BJ (cell line): ENCODE measurements at places on chromosomes 6 and 20. TPM values are rescaled to one million over a fixed set of nuclear protein-coding genes. Genes with fewer than 3 reads are reported as not detected.

The PEX3 gene
- 19.7 and 31.1 TPM in 2 replicates for polyA plus RNA-seq

The C2 gene
- polyA plus RNA-seq, result 0.74 and 1.2 TPM in 2 replicates

- peak; percentile 21 for DNase-seq
Measured at GRCh38 chr6:149079911-149080491, 237.5 kb upstream of the TAB2 start.

- no peak for DNase-seq
Measured at GRCh38 chr20:41135187-41135887, 2.0 kb upstream of the PLCG1 start.

The EYA4 gene
- 0.32 and 0.39 TPM in 2 replicates for polyA plus RNA-seq

- DNase-seq, result no peak
Measured at GRCh38 chr20:3658716-3659491, 4.3 kb downstream of the GFRA4 start.

- no peak for DNase-seq
Measured at GRCh38 chr20:31930779-31931178, 21.1 kb downstream of the PDRG1 start.

GRCh38 chr20:39983655-39984054 is 705.4 kb downstream of the MAFB start:
- no peak for DNase-seq

DNA sequence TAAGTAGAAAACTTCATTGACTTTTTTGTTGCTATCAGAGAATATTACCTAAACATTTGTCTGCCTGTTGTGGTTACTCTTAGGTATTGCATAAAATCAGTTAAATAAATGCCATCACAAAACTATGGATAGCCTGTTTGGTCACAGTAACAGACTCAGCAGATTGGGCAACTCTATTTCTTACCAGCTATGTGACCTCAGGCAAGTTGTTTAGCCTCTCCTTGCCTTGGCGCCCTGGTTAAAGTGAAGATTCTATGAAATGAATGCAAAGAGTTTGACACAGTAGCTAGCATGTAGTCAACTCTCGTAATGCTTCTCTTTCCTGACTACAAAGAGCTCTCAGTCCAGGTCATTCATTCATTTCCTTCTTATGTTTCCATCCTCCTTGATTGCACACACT is 82.5 kb upstream of the ID4 start:
- no peak for DNase-seq

DNA sequence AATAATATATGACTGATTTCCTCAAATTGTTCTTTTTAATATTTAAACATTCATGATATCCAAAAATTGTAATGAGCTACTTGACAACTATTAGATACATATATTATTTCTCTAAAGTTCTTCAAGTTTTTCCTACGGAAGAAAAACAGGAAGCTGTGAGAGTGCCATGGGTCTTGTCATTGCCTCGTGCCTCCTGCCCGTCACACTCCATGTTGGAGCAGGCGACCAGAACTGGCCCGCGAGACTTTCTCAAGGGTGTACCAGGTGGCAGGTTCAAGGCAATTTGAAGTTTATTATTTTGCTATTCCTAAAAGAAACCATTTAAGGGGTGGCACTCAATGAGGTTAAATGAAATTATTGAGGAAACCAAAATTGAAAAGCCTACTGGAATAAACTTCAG is 337.2 kb downstream of the HACE1 start:
- no peak for DNase-seq

DNA sequence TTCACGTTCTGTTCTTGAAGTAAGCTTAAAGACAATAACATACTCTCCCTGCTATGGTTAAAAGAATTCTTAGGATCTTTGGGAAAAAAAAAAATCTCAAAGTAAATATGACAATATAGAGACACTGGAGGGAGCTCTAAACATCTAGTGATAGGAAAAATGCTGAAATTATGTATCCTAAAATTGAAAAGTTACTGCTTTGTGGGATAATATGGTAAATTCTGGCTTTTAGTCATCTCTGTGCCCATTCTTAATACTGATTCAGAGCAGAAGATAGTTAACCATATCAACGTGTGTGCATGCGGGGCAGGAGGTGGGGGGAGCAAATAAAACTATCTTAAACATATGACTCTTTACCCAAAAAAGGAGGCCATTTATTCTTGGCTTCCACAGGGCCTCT is 165.4 kb downstream of the GMPR start:
- no peak for DNase-seq

The CDH4 gene
- polyA plus RNA-seq, result 0.81 and 1.5 TPM in 2 replicates

The CLVS2 gene
- polyA plus RNA-seq, result under 0.01 TPM in 1 of 2 replicates, not detected in the other

GRCh38 chr6:34237316-34237721 is 646 bp downstream of the HMGA1 start:
- no peak for DNase-seq

- no peak for DNase-seq
Measured at GRCh38 chr6:158756977-158757752, 62.0 kb downstream of the EZR start.

- no peak for DNase-seq
Measured at GRCh38 chr20:3783511-3784195, 2.4 kb upstream of the SPEF1 start.

The CRISP3 gene
- not detected in 2 replicates for polyA plus RNA-seq

DNA sequence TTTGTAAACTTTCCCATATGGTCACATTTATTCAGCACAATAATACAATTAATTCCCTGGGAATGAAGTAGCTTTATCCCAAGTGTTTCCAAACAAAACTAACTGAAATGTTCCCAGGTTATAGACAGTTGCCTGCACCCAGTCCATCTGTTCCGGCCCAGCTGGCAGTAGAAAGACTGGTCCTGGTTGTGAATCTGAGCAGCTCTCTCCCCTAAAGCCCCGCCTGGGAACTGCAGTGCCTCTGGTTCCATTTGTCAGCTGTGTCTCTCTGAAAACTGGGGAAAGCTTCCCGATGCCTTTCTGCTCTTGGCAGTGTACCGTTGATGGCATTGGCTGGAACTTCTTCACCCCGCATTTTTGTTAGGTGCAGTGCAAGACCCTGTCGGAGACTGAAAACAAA is 8.7 kb downstream of the MTHFD1L start:
- no peak for DNase-seq

DNA sequence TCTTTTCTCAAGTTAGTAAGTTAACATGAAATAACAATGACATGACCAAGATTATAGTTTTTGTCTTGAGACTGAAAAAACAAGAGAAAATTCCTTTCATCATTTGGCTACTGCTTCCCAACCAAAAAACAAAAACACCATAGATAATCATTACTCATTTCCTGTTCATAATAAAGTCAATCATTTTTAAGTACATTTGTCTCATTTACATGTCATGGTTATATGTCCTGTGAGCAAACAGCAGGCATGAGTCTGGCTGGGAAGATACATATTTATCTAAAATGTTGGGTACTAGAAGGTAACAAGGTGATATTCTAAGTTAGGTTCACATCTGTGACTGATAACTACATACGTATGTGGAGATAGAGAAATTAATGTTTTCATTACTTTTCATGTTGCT is 180.5 kb downstream of the ISM1 start:
- DNase-seq, result no peak

DNA sequence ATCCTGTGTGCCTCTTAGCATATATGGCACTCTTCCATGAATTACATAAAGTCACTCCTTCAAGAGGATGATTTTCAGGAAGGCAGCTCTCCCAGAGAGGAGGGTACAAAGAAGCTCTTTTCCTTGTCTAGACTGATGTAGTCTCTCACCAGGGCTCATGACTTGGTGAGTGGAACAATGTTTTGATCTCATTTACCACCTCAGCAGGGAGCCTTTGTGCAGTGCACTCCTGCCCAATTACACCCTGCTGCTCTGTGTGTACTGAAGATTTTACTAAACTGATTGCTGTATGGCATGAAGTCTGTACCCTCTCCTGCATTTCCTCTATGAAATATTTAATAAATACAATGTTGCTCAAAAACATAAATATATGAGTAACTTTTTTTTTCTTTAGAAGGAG is 598.3 kb upstream of the HS3ST5 start:
- no peak for DNase-seq

- DNase-seq, result no peak
Measured at GRCh38 chr6:20317430-20317829, 84.2 kb upstream of the E2F3 start.

The C6orf58 gene
- 0.06 TPM in 1 of 2 replicates, not detected in the other for polyA plus RNA-seq

The ETV7 gene
- polyA plus RNA-seq, result 1.4 and 1.8 TPM in 2 replicates

The HLA-G gene
- not detected in 2 replicates for polyA plus RNA-seq
